HEK293T (cell line): ENCODE measurements at places on chromosomes 11 and 22.

DNA sequence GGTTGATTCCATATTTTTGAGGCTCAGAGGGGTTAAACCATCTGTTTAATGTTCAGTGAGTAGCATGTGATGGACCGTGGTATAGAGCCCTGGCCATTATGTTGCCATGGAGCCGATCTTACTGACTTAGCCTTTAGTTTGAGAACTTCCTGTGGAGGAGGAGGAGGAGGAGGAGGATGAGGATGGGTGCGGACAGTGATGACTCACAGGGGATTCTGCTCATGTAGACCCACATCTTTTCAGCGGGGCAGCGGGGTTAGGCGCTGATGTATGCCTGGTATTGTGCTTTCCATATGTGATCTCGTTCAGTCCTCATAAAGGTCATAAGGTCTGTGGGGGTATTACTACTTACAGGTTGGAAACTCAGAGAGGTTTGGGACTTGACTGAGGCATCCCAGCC is 13.9 kb downstream of the STX3 start:
- no peak for DNase-seq

GRCh38 chr11:17494019-17494418 is 17.4 kb upstream of the ABCC8 start:
- no peak for DNase-seq

- no peak for DNase-seq
Observed at GRCh38 chr11:75925785-75926164, 110.8 kb downstream of the UVRAG start.

- DNase-seq, result no peak
Observed at GRCh38 chr11:68680541-68681231, 3.7 kb upstream of the GAL start.

DNA sequence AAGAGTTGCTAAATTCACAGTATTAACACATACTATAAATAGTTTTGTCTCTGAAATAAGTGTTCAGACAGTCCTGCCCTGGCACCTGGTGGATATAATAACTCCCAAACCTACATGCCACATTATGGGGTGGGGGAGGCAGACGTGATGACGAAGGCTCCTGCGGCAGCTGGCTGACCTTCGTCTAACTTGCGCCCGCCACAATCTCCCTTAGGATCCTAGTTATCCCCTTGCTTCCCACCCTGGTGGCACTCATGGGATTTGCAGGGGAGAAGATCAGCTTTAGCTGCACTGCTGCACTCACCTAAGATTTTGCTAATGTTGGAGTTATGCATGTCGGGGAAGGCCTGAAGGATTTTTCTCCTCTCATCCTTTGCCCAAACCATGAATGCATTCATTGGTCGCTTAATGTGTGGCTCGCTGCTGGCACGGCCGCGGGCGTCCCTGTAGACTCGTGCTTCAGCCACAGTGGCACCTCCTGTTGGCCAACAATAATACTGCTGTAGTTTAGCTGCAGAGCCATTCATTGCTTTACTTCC is 367.6 kb downstream of the SOX6 start:
- DNase-seq, result peak; percentile 30

DNA sequence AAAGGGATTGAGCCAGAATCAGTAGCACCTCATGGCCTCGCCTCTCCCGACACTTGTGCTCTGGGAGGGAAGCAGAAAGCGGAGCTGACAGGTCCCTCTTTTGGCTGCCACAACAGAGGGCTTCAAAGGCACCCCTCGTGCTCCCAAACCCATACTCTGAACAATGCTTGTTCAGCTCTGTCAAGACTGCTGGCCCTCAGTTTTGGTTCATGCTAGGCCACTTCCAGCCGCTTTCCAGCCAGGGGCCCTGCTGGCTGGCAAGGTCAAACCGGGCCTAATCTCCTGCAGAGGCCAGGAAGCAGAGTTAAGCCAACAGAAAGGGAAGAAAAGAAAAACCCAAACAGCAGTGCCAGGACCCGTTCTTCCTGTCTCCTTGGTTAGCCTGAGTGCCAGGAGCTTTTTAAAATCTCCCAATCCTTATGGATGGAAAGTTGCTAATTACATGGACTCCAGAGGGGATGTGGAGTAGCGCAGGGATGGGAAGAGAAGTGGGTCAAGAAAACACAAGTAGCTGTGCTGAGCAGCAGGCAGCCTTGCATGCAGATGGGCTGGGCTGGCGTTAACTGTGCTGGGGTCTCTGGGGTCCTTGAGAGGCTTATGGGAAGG is 150.6 kb downstream of the GRIK4 start:
- no peak for DNase-seq

GRCh38 chr11:56705784-56706396 is 7.0 kb downstream of the OR9G1 start:
- no peak for DNase-seq

DNA sequence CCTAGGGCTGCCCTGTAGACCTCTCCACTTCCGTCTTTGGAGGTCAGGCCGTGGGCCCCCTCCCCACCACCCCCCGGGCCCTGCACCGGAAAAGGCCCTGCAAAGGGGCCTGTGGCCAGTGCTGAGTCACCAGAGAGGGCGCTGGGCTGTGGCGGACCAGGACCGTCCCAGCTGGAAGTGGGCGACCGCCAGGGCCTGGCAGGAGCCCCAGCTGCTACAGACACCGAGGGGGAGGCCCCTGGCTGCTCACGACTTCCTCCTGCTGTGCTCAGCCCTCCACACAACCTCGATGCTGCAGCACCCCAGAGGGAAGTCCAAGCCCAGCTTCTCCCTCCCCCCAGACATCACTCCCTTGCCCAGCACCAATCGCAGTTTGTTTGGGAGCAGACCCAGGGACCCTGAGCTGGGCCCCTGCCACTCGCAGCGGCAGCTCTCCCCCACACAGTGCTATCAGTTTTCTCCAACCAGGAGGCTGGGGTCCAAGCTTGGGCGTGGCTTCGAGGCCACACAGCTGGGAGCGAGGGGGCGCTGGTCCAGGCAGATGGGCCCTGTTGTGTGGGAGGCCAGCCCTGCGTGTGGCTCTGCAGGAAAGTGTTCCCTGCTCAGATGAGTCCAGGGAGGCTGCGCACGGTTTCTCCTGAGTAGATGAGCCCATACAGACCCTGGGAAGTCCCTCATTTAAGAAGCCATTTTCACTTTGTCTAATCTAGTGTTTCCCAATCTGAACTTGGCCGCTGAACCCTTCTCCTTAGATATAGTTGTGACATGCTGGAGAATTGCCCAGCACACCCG is 5.6 kb upstream of the SH3BP1 start:
- no peak for DNase-seq

- DNase-seq, result no peak
Observed at GRCh38 chr11:111674941-111675340, 72.7 kb downstream of the SIK2 start.

GRCh38 chr11:74370123-74370522 is 28.1 kb downstream of the PGM2L1 start:
- no peak for DNase-seq

DNA sequence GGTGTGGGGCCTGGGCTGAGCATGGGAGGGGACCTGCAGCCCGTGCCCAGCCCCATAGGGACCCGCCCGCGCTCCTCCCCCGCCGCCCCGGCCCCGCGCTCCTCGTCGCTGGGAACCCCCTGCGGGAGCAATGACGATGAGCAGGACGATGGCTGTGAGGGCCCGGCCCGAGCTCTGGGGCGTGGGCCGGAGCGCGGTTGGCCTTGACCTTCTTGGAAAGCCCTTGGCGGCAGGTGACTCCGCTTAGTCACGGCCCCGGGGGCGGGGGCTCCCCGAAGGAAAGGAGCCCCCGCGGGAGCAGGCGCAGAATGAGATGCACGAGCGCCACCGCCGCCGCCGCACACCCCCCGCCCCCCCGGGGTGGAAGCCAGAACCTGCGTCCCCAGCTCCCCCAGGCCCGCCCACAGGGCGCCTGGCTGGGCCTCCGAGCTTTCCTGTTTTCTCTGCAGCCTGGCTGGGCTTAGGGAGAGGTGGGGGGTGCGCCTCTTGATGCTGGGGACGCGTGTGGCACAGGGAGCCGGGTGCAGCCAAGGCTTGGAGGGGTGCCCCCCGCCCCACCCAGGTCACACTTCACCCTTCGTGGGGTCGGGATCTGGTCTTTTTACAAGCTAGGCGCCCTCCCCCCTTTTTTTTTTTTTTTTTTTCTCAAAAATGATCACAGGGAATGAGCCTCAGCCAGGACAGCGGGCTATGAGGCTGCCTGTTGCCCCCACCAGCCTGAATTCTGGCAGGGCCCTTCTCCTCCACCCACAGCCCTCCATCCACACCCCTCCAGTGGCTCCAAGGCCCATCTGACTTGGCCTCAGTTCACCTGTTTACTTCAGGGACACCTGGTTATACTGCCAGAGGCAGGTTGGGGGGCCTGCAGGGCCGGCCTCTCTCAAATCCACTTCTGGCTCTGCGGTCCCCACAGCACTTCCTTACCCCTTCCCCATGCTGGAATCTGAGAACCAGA is 17.9 kb downstream of the CRELD2 start:
- peak; percentile 35 for DNase-seq

GRCh38 chr22:41709341-41709740 is 10.0 kb downstream of the MEI1 start:
- no peak for DNase-seq

DNA sequence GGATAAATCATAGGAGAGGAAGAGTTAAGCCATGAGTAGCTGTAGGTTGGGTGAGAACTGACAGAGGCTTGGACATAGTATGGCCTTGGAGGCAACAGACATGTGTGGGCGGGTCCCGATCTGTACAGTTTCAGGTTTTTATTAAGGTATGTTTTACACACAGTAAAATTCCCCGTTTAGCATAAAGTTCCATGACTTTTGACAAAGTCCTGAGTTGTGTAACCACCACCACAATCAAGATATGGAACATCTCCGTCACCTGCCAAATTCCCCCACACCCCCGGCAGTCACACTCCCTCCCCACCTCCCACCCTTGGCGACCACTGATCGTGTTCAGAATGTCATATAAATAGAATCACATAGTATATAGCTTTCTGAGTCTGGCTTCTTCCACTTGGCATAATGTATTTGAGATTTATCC is 68.1 kb downstream of the GRIK4 start:
- no peak for DNase-seq

DNA sequence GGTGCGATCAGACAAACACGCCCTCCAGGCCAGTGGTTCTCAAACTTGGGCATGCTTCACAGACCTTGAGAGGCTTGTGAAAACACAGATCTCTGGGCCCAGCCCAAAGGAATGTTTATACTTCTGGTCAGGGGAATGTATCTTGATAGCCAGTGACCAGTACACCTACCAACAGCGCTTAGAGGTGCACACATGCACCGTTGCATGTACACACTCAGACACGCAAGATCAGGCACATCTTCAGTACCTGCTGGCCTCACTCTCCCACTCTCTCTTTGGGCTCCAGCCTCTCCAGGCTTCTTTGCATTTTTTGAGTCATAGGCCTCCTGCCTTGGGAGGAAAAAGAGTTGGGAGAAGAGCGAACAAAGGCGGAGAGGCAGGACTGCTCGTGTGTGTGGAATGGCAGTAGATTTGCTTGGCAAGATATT is 11.7 kb upstream of the FXYD6 start:
- no peak for DNase-seq

DNA sequence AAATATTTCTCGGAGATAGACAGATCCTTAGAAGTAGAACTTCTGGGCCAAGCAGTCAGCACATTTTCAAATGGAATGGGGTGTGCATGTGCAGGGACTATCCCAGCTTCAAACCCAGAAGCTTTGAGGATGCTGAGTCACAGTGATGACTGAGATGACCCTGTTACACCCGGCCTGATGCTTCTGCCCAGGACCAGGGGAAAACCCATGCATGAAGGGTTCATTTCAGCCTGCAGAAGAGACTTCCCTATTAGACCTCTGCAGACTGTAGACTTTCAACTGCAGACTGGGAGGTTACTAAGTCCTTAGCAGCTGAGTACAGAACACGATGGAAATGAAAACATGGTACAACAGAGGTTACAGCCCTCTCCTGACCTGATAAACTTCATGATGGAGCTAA is 3.6 kb upstream of the OR2AT4 start:
- DNase-seq, result no peak

- no peak for DNase-seq
Observed at GRCh38 chr22:30234786-30235470, 11.6 kb downstream of the LIF start.

DNA sequence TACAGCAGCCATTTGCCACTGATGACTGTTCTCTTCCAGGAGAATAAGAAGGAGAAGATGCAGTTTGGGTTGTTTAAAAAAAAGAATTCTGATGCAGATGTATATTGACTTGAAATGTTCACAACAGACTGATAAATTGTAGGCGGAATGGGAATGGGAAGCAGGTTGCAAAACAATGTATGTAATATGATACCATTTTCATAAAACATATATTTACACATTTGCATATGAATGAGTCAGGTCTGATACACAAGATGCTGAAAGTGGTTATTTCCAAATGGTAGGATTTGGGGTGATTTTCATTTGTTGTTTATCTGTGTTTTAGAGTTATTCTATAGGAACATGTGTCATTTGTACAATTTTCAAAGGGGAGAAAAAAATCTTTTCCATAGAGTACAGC is 9.0 kb upstream of the RCN1 start:
- no peak for DNase-seq

DNA sequence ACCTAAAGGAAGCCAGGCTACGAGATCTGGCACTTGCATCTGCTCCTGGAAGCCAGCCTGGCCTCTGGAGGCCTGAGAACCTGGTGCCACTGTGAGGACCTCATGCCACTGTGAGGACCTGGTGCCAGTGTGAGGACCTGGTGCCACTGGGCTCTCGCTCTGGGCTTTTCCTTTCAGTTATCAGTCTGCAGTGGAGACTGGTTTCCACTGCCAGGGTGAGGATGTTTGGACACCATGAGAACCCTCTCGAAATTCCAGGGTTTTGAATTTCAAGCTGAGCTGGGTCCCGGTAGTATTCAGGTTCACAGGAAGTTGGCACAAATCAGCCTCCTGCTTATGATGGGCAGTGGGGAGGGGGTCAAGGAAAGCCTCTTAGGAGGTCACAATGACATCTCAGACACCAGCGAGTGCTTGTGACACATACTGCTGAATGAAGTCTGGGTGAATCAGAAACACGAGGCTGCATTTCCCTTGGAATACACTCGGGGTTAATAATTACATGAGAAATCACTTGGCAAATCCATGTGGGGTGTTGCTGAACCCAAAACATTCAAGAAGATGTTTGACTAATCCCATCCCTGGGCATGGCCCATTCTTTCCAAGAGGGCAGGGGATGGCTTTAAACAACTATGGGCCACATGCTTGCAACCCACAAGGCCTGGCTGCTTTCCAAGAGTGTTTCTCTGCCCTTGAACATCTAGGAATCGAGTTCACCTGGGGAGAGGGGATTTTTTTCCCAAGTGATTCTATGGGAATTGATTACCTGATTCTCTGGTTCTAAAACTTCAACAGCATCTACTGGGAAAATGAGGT is 60.2 kb downstream of the LINC01488 start:
- DNase-seq, result no peak

DNA sequence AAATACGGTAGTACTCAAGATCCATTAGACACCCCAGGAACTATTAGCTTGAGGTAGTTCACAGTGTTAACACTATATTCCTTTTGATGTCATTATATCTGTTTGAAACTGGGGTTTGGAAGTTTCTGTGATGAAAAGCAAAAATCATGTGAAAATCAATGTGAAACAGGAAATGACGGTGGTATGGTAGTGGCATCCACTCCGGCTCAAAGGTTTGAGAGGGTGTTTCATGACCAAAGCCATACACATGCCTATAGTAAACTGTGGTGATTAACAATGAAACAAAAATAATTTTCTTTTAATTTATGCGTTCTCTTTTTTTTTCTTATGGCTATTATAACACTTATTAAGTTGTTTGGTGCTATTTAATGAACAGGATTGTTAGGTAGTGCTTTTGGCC is 10.9 kb downstream of the RAB38 start:
- DNase-seq, result no peak
